Cortex of kidney (tissue), 1 donor: ENCODE measurements at places on chromosomes 16 and 17.

DNA sequence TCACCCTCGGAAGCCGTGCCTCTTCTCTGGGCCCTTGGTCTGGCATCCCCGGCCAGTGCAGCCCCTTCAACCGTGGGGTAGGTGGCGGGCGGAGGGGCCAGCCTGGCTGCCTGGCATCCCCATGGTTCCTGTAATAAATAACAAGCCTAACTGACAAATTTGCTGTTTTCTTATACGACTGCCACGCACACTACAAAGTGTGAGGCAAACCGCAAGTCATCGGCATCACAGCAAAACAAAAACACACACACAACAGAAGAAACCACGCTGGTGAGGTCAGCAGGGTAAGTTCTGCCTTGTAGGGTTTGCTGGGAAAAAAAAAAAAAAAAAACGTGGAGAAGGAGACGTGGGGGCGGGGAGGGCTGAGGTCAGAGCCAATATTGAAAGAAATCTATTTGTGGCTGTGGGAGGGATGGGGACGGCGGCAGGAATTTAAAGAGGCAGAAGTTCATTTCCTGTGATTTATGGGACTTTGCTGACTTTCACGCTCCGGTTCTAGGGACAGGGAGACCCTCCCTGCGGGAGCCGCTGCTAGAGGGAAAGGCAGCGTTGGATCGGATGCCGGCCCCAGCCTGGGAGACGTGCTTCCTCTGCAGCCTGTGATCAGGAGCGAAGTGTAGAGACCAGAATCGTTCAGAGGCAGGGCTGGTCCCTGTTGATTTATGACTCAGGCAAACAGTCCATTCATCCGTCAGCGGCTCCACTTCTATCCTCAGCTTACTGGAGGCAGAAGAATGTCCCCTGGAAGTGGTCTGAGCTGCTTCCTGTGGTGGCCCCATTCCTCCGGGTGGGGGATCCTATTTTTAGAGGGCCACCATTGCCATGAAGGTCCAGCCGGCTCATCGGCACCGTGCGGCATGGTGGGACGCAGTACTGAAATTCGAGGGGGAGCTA lies 162.8 kb downstream of the FOXL1 start:
- DNase-seq = no peak

DNA sequence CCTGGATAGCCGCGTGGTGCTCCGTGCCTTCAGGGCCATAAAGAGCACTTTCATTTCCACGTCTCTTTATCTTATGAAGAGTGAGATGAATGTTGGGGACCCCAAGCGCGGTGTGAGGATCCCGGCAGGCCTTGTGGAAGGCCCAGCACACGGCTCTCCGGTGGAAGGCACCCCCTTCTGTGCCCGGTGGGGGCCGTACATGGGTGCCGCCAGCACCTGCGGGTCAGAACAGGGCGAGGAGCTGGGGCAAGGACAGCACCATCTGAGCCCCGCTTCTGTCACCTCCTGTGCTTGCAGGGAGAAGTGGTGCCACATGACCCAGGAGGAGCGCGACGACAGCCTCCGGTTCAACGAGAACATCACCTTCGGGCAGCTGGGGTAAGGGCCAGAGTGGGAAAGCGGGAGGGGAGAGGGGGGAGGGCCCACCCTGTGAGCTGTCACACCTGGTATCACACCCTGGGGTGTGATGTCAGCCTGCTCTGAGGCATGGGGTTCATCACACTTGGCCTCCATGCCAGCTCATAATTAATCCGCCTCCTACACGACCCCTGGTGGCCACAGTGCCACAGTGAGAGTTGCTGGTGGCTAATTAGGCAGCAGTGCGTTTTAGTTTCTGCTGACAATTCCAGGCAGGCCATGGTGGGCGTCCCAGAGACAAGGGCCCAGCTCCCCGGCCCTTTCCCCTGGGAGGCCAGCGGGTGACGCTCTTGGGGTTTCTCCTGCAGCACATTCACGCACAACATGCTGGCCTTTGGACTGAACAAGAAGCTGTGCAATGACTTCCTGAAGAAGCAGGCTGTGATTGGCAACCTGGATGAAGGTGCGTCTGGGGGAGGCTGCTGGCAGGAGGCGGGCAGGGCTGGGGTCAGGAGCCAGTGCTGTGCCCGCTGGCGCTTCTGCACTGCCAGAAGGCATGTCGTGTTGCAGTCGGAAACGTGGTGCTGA lies 25.7 kb downstream of the CIBAR2 start:
- no peak for DNase-seq

DNA sequence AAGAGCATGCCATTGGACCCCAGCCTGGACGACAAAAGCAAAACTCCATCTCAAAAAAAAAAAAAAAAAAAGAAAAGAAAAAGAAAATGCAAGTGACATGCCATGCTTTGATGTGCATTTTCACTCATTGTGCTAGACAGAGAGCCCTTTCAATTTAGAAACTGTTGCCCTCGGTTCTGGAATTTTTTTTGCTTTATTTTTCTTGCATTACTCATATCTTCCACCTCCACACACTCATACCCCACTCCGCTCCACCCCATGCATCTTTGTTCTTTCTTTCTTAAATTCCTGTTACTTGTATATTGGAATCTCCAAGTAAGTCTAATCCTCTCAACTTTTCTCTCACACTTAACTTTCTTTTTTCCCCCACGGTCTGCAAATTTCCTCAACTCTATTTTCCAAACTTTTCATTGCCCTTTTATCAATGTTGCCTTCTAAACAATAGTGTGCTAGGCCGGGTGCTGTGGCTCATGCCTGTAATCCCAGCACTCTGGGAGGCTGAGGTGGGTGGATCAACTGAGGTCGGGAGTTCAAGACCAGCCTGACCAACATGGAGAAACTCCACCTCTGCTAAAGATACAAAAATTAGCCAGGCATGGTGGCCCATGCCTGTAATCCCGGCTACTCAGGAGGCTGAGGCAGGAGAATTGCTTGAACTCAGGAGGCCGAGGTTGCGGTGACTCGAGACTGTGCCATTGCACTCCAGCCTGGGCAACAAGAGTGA lies 16.8 kb upstream of the SUZ12 start:
- DNase-seq = no peak

DNA sequence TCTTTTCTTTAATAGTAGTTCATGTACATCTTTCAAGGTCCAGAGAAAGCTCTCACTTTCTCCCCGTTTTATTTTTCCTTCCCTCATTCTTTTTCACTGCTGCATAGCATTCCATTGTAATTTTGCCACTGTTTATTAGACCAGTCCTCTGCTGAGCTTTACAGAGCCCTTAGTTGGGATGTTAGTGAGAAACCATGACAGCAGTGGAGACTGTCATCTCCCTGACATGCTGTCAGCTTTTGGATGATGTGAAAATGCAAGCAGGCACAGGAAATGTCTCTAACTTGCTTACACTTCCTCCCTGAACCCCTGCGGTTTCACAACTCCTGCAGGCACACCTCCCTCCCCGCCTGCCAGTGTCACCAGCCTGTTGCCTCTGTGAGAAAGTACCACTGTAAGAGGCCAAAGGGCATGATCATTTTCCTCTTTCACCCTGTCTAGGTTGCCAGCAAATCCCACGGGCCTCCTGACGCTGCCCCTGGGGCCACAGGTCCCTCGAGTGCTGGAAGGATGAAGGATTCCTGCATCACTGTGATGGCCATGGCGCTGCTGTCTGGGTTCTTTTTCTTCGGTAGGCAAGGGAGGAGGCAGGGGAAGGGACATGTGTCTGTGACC lies at the start of gene ITGAL:
TSS of gene ITGAL (plus strand) at position 415 of the 615 bp plus-strand sequence. CDS start at position 511, 96 bp downstream.
- DNase-seq = no peak

DNA sequence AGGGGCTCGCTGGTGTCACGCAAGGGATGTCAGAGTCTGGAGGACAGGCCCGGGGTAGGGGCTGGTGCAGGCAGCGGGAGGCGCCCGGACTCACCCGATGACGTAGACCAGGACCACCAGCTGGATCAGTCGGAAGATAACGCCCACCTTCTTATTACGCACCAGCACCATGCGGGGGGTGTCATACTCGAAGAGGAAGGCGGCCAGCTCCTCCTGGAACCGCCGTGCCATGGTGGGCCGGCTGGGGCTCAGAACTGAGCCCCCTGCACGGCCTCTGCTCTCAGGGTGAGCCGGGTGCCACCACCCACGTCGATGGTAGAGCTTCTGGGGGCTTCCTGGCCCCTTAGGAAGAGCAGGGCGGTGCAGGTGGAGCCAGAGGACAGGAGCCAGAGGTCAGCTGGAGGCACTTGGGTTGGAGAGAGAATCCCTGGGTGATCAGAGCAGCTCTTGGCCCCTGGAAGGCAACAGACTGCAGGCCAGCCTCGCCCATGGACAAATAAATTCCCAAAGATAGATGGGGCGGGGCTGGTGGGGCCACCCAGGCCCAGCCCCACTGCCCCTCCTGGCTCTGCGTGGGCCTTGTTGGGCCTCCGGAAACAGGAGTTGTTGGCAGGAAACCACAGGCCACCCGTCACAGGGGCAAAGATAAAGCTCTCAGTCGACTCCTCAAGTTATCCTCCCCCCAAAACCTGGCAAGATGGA lies at the start of gene P2RX1:
TSS of gene P2RX1 (minus strand) at position 471 of the 702 bp plus-strand sequence. CDS start at position 231, 240 bp downstream.
- no peak for DNase-seq

DNA sequence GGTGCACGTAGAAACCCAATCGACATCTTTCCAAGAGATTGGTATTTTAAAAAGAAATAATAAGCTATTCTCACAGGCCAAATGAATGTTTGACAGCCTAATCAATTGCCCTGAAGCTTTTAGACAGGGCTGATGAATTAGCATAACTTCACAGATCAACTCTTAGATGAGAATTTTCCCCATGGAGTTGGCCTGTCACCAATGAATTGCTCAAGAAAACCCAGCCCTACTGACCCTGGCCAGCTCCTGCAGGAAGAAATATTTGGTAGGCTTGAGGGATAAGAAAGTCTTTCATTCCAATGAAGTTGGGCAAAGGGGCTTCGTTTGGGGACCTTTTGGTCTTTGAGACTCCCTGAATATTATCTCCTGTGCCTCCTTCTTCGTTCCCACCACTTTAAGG lies 23.4 kb upstream of the SEC14L1 start:
- DNase-seq = no peak

DNA sequence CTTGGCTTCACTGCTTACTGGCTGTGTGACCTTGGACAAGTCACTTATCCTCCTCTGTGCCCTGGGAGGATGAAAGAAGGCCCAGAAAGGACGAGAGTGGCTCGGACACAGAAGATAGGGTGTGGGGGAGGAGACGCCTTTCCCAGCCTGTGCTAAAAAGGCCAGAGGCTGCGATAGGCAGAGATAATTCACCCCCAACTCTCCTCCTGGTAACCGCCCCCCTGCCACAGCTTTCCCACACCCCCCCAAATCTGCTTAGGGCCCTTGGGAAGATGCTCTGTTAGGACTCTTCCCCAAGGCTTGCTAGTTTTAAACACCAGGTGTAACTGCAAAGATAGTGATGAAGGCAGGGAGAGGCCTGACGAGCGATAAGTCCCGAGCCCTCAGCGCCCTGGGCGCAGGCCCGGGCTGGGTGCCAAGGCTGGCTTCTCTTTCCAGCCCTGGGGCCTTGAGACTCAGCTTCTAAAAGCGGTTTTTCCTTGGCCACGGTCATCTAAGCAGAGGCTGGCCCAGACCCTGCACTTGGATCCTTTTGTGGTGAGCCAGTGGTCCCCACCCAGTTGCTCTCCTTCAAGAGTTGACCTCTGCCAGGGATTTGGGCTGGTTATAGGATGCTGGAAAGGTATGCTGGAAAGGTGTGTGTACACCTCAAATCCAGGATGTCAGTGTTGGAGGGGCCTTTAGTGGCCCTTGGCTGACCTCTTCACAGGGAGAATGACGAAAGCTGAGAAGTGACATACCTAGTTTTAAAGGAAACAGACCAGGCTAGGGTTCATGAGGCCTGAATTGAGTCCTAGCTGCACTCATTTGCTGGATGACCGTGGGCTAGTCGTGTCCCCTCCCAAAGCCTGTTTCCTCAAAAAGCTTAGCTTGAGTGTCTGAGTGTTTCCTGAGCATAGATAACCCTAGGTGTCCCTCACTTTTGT lies 3.4 kb upstream of the PPP1R9B start:
- no peak for DNase-seq

DNA sequence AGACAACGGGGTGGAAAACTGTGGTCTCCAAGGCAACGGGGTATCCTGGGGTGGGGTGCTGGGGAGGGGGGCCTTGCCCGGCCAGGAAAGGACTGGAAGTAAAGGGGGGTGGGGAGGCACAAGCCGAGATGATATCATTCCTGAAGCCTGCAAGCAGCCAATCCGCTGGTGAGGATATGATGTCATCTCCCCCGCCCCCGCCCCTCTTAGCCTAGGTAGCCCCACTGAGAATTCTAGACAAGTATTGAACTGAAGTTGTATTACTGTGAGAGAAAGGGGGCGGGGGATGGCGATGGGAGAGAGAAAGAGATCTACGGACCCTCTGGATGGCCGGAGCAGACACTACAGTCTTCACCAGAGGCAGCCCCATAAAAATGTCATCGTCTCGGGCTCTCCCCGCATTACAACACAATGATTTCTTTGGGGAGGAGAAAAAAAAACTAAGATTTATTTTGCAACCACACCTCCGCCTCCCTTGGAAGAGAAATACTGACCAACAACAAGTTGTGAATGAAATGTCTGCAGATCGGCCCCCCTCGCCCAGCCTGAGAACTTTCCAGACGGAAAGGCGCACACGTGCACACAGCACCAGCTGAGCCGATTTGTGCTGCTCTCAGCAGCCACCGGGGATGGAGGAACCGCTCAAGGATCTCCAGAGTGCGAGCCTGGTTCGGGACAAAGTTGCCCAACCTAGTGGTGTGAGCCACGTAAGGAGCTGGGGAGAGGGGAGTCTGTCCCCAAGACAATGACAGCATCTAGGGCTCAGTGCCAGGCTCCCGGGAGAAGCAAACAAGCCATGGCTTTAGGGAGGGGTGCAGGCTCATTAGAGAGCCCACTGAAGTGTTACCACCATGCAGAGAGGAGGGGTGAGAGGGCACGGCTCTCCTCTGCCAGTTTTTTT lies 222.1 kb downstream of the SOX9 start:
- DNase-seq = no peak

DNA sequence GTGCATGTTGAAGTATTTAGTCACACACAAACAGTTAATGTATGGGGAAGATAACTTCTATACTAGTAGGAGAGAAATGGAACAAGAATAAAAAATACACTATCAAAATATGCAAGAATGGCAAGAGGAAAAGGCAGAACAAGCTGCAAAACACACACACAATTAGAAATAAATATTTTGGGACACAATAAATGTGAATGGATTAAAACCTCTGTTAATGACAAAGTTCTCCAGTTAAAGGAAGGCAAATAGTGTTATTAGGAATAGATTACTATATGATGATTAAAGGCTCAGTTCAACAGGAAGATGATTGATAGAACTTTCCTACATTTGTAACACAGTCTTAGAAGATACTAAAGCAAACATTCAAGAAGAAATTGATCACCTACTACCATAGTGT lies 106.3 kb upstream of the ZNF750 start:
- no peak for DNase-seq

GRCh38 chr16:77406680-77407079 lies 28.2 kb downstream of the ADAMTS18 start:
- no peak for DNase-seq

- no peak for DNase-seq
Measured at GRCh38 chr16:4970010-4970409, 11.9 kb downstream of the SEC14L5 start.
